Lung microvascular endothelial cell (primary cell): ENCODE measurements at places on chromosomes 16 and 17. TPM values are rescaled to one million over a fixed set of nuclear protein-coding genes. Genes with fewer than 3 reads are reported as not detected.

DNA sequence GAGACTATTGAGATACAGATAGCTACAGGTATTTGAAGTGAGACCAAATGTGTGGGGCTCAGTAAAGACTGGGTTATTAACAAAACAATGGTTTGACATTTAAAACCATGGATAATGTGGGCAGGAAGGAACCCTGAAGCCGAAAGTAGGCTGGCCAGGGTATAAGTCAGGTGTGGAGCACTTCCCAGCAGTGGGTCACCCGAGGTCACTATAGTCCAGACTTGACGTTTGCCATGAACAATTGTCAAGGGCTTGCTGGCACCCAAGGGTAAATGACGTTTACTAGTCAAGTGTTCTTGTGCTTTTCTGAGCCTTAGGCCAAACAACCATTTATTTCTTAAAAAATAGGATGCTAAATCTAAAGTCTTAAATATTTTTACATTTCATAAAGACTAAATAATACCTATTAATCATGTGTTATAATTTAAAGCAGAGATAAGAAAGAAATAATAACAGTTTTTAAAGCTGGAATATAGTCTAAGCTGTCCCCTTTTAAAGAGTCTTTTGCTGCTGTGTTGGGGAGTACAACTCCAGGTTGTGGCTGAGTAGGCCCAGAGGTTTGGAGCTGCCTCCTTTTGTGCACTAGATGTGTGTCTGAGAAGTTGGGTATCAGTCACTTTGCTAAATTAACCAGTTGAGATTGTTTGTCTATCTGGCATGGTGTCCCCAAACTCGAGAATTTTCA is 15.7 kb downstream of the ALDH3A2 start:
- no peak for DNase-seq

DNA sequence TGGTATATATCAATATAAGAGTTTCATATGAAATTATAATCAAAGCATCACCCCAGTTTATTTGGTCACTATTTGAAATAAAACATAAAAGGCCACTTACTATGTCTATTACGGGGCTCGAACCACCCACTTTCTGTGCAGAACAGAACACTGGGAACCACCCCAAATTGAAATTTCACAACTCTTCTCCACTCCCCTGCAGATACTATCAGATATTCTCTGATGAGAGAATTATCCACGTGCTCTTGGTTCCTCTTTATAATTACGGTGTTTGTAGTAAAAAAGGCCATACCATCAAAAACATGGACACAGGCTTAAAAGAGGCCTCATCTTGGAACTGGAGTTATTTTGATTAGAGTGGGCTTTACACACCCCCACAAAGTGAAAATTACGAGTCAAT is 82.8 kb downstream of the WDR59 start:
- no peak for DNase-seq

The KRTAP9-4 gene
- not detected in 2 replicates for total RNA-seq

The LRRC37A gene
- 1.3 and 2.6 TPM in 2 replicates for total RNA-seq
